ENCODE measurements at places on chromosomes 11 and 22. TPM values are rescaled to one million over a fixed set of nuclear protein-coding genes. Genes with fewer than 3 reads are reported as not detected.

OR6X1 gene
- not detected for total RNA-seq

SCUBE1 gene
- total RNA-seq: 3.8 TPM

PNPLA3 gene
- total RNA-seq: 2.0 TPM

RASSF10 gene
- total RNA-seq: 1.0 TPM

SLC15A3 gene
- 15.1 TPM for total RNA-seq

OR51A4 gene
- total RNA-seq: not detected

MS4A4E gene
- 3.0 TPM for total RNA-seq

PTGDR2 gene
- total RNA-seq: 4.6 TPM

SCGB1D2 gene
- total RNA-seq: not detected

DDTL gene
- 4.5 TPM for total RNA-seq

OR2AT4 gene
- total RNA-seq: not detected

OVOL1 gene
- total RNA-seq: 35.9 TPM

BCL2L13 gene
- total RNA-seq: 54.6 TPM

RIN1 gene
- 10.3 TPM for total RNA-seq

KBTBD3 gene
- 5.5 TPM for total RNA-seq

MYOD1 gene
- total RNA-seq: not detected

MUC2 gene
- total RNA-seq: 2,135 TPM

FADS1 gene
- total RNA-seq: 5.1 TPM

IGSF22 gene
- 2.0 TPM for total RNA-seq

CDC42EP1 gene
- 52.2 TPM for total RNA-seq

MUC5AC gene
- total RNA-seq: 0.09 TPM

SPDYC gene
- total RNA-seq: not detected

RASGRP2 gene
- total RNA-seq: 7.7 TPM

TYR gene
- total RNA-seq: not detected

TMEM121B gene
- 0.15 TPM for total RNA-seq

DGCR6 gene
- 1.2 TPM for total RNA-seq

OR51B5 gene
- total RNA-seq: not detected

PLEKHA7 gene
- 110 TPM for total RNA-seq

OR4A16 gene
- not detected for total RNA-seq

PDXP gene
- total RNA-seq: 37.7 TPM

GAL3ST3 gene
- not detected for total RNA-seq

SPI1 gene
- 5.0 TPM for total RNA-seq

All from left colon (tissue), 2 donors.